ENCODE measurements at places on chromosomes 5 and 9. TPM values are rescaled to one million over a fixed set of nuclear protein-coding genes. Genes with fewer than 3 reads are reported as not detected.

GRCh38 chr9:69945671-69946141, 97.9 kb upstream of the MAMDC2 start:
- DNase-seq: no peak

GRCh38 chr9:126125577-126125976, 201.1 kb upstream of the MVB12B start:
- DNase-seq: no peak

GRCh38 chr5:124860291-124860655, 113.8 kb upstream of the ZNF608 start:
- DNase-seq: no peak

Gene SOWAHA
- 0.12 TPM for total RNA-seq

DNA sequence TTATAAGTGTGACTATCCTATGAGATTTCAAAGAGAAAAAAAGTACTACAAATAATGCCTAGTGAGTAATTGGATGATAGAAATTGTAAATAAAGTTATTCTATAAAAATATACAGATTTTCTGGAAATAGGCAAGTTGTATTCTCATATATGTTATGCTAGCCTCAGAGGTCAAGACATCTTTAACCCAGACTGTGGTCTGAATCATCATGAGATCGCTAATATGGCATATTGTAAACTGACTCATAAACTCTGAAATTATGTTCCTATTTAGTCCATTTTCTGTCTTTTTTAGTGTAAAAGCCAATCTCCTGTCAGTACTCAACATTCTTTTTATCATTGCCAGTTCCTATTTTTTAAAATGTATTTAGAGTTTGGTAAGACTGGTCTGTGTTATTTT, 14.2 kb downstream of the LOX start:
- no peak for DNase-seq
